ENCODE measurements at places on chromosomes 7 and 10. TPM values are rescaled to one million over a fixed set of nuclear protein-coding genes. Genes with fewer than 3 reads are reported as not detected.
A peak's percentile ranks its signal among the peaks of the same experiment; 100 is the strongest.

CPXM2 gene
- not detected for total RNA-seq

- no peak for DNase-seq
- no peak overlapping the region for H3K27ac ChIP-seq
- no peak overlapping the region for H3K4me3 ChIP-seq
- H3K36me3 ChIP-seq: peaks cover 16% of the 10 kb centered on the region
- H3K27me3 ChIP-seq: no peaks in the 10 kb centered on the region
Observed at GRCh38 chr7:143395187-143396149, 13.2 kb downstream of the EPHA1 start.

- H3K27me3 ChIP-seq: no peaks in the 10 kb centered on the region
- H3K27ac ChIP-seq: peak overlapping the region; percentile 23
- no peak for DNase-seq
Observed at GRCh38 chr7:75596727-75597614, 104.9 kb downstream of the SPDYE5 start.

SHH gene
- total RNA-seq: not detected

GRCh38 chr7:141744131-141744530, 6.0 kb downstream of the SSBP1 start:
- no peaks in the 10 kb centered on the region for H3K27me3 ChIP-seq
- DNase-seq: no peak
- H3K4me1 ChIP-seq: peaks cover 18% of the 10 kb centered on the region
- no peak overlapping the region for H3K4me3 ChIP-seq
- H3K27ac ChIP-seq: no peak overlapping the region

GRCh38 chr7:55366461-55367070, 1.4 kb downstream of the LANCL2 start:
- peak; percentile 79 for DNase-seq
- H3K4me1 ChIP-seq: peaks cover 32% of the 10 kb centered on the region
- H3K36me3 ChIP-seq: peaks cover 17% of the 10 kb centered on the region
- H3K4me3 ChIP-seq: peak overlapping the region; percentile 96
- peak overlapping the region; percentile 96 for H3K27ac ChIP-seq

LRRD1 gene
- not detected for total RNA-seq
